CD8-positive, alpha-beta memory T cell (primary cell): ENCODE measurements at places on chromosomes 12 and 14. TPM values are rescaled to one million over a fixed set of nuclear protein-coding genes. Genes with fewer than 3 reads are reported as not detected.

DNA sequence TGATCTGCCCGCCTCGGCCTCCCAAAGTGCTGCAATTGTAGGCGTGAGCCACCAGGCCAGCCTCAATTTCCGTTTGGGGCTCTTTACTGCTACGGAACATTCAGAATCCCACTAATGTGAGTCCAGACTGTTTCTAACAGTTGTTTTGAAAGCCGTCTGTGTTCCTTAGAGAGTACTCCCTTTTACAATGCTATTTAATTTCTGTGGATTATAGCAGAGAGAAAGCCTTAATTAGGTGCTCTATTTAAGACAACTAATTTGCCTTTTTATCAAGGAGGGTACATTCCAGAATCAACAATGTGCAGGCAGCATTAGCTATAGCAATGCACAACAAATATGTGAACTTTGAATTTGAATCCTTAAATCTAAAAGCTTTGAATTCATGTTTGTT is 2.8 kb upstream of the SAV1 start:
- no peak for DNase-seq

DNA sequence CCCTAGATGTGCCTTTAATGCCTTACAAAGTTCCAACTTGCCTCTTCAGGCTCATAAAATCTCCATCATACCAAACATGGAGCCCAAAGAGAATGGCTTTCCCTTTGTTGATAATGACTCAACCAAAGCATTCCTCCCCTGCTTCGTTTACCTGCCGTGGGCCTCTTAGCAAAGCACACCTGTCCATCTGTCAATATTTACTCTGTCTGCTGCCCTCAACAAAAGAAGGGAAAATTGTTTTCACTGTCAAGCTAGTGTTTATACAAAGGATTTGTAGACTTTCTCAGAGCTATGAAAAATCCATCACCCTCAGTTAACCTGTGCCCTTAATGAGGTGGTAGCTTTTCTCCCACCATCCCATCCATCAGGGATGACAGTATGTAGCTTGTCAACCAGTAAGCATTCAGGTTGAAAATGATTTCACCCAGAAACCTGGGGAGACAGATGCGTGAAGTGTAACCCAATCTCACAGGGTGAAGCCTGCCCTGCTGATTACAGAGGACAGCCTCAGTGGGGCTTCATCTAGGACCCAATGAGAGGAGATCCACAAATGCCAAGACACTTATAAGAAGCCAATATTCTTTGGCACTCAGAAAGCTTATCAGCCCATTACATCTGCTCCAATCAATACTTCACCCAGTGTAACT is 278.1 kb downstream of the NUAK1 start:
- no peak for DNase-seq

The CIPC gene
- 12.7 TPM for total RNA-seq

The CHGA gene
- total RNA-seq = not detected
